ENCODE measurements at places on chromosomes 4 and X. TPM values are rescaled to one million over a fixed set of nuclear protein-coding genes. Genes with fewer than 3 reads are reported as not detected.

DNA sequence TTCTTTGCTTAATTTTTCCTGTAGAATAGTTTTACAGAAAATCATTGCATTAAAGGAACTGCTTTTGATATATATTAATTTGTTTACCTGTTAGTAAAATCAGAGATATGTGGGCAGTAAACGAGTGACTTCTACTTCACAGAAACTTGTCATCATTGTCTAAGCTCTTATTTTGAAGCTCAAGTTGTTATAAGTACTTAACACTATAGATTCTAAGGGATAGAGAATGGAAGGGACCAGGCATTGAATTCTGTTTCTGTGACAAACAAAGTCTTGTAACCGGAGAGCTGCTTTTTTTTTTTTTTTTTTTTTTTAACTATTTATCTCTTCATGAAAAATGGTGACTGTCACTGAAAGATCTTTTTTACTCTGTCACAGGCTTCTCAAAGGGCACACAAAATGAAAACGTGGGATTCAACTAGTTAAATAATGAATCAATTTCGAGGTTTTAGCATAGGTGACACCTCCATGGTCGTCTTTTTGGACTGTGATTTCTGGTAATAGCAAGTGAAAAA, 14.4 kb downstream of the STK26 start:
- DNase-seq, result no peak

GRCh38 chrX:12953420-12953819, 21.5 kb upstream of the TMSB4X start:
- DNase-seq, result no peak

DNA sequence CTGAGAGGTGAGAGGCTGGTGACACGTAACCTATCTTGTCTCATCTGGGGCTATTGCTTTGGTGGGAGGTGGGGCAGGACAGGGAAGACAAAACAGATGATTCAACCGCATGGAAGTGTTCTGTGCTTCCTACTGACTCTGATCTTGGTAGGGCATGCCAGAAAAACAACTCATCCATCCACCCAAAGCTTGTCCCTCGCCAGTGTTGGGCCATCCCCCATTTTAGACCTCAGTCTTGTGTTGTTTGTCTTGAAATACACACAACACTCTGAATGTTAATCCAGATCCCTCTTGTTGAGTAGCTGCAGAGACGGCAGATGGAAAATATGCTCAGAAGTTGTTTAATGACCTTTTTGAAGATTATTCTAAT, 377 bp downstream of the CHRNA9 start:
- no peak for DNase-seq

CFAP47 gene
- not detected for total RNA-seq

DNA sequence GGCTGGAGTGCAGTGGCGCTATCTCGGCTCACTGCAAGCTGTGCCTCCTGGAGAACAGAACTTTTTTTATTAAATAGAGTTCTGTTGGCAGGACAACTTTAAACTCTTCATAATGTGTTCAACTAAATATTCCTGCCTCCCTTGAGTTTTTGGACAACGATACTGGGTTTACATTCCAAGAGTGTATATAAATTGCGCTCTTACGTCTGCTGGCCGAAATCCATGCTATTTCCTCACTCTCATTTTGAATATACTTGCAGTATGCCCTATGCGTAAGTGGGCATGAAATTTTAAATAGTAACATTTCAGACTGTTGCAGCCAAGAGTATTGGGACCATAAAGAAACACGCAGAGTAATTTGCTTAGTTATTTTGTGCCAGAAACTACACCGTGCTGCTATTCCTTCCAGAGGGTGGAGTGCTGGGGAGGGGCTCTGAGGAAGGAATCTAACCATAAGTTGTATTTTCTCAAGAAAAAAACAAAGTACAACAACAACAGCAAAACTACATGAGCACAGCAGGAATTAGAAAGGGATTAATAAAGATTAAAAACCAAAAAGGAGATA, 480.0 kb downstream of the NLGN4X start:
- no peak for DNase-seq

CRLF2 gene
- total RNA-seq, result not detected

DNA sequence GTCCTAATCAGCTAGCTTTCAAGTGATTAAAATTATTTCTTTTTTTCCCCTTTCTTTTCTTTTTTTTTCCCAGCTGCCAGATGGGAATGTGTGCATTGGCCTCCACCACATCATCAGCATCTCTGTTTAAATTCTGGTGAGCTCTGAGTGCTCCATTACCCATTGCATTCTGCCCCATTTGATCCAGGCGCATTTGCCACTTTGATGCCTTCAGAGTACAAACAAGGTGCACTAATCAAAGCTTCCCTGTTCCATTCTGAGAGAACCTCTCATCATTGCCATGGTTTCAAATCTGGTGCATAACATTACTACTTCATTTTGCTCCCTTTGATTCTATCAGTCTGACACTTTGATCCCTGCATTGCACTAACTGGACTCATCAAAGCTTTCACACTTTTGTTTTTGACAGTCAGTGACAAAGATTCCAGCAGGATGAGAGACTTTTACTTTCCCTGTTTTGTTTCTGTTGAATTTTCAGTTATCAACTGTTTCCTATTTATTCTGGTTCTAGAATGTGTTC, 238.8 kb upstream of the PCDH10 start:
- DNase-seq, result no peak

DNA sequence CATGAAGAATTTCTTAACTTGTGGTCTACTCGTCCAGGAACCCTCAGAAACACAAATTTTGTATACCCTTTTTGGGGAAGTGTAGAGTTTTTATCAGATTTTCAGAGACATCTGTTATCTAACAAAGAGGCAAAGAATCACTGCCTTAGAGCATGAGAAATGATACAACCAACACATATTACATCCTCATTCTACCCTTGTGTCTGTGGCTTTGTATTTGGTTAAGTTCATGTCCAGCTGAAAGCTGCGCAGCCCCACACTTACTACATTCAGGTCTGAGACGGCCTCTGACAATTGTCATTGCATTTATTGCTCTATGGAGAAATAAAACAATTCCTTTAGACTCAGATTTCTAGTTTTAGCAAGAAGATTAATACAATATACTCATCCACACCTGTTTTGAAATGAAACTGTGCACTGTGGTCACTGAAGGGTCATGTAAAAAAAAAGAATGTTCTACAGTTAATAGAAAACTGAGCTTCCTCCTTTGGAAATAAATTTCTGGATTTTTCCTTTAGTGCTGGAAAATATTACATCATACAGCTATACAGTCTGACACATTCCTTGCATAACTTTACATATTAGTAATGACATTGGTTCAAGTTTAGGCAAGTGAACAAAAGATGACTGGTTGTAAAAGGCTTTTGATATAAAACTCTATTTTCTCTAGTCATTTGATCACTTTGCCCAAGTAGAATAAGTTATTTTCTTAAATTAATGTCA, 39.8 kb downstream of the GLRB start:
- DNase-seq, result no peak

DNA sequence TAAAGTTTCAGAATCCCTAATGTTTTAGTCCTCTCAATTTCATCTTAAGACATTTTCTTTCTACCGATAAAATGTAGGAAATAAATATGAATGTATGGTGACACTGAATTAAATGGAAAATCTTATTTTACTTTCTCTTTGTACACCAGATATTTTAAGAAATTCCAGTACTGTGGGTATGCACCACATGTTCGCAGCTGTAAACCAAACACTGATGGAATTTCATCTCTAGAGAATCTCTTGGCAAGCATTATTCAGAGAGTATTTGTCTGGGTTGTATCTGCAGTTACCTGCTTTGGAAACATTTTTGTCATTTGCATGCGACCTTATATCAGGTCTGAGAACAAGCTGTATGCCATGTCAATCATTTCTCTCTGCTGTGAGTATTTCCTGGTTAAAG, 26.9 kb downstream of the C4orf46 start:
- no peak for DNase-seq

TMEM192 gene
- total RNA-seq, result 14.0 TPM

NSUN7 gene
- total RNA-seq, result 2.4 TPM

PHOX2B gene
- not detected for total RNA-seq

DNA sequence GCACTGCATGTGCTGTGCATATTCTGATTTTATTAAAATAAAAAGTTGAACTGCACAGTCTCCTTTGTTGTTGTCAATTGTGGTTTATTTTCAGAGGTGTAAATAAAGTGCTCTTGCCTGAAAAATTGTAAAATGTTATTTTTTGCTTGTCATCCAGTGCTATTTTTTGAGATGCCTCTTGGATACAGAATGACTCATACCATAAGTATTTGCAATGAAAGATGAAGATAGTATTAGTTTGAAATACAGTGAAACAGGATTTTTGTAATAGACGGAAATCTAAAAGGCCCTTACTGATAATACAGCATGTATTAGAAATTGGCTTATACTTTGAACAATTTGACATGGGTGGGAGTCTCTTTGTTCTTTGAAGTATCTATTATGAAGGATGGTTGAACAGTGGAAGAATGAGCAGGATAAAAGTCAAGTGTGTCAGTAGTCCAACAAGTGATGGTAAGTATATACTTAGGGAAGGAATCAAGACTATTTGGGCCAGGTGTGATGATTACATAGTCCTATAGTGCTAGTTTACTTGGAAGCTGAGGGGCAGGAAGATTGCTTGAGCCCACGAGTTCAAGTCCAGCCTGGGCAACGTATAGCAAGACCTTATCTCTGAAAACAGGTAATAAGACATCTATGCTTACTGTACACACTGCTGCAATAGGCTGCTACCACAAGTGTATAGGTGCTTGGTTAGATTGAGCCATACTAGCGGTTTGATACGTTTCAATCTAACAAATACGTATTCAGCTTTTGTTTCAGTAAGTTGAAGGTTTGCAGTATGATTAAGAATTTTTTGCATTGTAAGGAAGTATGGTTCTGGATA, 16.4 kb downstream of the DDX3X start:
- no peak for DNase-seq

DNA sequence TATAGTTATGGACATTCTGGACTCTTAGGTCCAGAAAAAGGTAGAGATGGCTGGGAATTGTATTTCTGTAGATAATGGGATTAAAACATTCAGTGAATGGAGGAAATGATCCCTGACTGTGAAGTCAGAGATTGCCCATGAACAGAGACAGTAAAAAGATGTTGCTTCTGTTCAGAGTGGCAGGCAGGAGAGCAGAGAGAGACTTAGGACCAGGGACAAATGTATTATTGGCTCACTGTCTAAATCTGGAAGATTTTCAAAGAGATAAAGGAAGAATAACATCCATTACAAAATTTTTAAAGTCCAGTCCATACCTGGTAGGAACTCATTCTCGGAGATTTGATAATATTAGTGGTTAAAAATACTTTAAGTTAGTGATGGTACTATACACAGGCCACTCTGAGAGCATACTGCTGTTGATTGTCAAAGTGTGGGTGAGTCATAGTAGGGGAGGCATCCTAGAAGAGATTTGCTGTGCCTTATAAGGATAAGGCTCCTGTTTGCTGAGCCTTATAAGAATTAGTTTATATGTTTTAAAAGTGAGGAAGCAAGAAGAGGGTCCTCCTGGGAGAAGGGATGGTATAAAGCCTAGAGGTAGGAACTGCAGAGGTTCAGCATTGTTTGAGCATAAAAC, 53.0 kb downstream of the JADE3 start:
- DNase-seq, result no peak

DNA sequence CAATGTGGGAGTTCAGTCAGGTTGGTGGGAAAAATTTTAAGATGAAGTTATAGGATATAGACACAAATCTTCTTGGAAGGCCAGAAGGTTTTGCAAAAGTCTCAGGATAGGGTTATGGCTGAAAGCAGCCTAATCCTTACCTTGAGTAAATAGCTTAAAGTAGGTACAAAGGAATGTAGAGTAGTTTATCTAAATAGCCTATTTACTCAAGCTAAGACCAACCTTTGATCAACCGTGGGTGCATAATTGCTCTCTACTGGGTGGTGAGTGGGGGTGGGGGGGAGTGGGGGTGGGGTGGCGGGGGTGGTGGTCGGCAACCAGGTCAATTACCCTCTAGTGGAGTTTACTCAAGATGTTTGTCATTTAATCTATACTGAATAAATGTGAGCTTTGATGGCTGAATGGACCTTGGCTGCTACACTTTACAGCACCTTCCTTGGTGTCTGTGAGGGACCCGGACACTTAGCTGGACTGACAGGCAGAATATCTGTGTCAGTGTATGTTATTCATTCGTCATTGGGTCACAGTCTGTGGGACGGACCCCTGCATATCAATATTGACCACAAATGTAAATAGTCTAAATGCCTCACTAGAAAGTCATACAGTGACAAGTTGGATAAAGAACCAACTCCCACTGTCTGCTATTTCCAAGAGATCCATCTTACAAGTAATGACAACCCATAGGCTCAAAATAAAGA, 545.7 kb upstream of the PABPC4L start:
- DNase-seq, result no peak

DNA sequence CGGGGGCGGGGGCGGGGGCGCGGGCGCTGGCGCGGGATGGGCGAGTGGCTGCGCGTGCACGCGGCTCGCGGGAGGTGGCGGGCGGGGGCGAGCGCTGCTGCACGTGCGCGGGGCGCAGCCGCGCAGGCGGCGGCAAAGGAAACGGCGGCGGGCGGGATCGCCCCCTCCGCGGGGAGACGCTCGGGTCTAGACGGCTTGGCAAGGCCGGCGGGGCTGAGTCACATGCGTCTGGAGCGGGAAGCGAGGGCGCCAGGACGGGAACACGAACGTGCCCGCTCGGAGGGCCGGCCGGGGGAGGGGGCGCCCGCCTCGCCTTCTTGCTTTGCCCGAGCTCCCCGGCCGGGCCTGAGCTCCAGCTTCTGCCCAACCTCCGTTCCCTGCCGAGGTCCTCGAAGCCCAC, 4.3 kb upstream of the HAUS7 start:
- DNase-seq, result no peak

- DNase-seq, result no peak
Observed at GRCh38 chr4:90606781-90607180, 479.6 kb downstream of the CCSER1 start.

- DNase-seq, result no peak
Observed at GRCh38 chr4:87949961-87950360, 25.6 kb upstream of the SPP1 start.

DNA sequence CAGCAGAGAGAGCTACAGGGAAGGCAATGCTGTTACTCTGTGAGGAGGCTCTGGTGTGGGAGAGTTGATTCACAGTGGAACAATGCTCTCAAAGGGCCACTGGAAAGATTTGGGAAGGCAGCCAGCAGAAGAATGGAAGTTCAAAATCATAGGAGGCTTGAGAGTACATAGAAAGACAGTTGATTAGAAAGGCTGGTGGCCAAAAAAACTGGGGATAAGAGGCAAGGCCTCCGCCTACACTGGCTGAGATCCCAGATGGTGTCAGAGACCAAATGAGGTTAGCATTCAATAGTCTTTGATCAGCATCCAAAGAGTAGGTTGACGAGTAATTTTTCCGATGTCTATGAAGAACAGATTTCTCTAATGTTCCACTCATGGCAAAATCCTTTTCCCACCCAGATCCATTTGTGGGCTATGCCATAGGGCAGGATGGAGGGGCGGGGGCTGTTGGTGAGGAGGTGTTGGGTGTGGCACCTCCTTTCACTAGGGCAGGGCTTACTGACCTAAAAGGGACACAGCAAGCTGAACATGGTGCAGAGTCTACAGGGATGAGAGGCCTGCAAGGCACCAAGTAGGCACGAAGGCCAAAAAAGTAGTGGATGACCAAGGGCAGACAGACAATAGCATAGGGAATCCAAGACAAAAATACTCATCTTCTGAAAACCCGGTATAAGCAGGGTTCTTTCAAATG, 15.1 kb downstream of the TEC start:
- DNase-seq, result no peak
